Activated T-helper 1 cell treated with anti-CD3 and anti-CD28 coated beads, Interleukin-12 subunit alpha, Interleukin-12 subunit beta, Interleukin-2, Interleukin-4 antibody, amounts not matched to agents 30 ng/mL and 10 ng/mL and 1 ng/mL, durations not matched to agents 14 hours and 24 hours and 36 hours (primary cell): ENCODE measurements at places on chromosomes 1 and 21.

- no peak for DNase-seq
These were observed 25.5 kb downstream of the CDC14A start for GRCh38 chr1:100377590-100378361.

GRCh38 chr1:216793973-216794372, 70.7 kb upstream of the ESRRG start:
- DNase-seq: no peak

GRCh38 chr1:158124034-158124433, 56.7 kb upstream of the CD1D start:
- DNase-seq: no peak

DNA sequence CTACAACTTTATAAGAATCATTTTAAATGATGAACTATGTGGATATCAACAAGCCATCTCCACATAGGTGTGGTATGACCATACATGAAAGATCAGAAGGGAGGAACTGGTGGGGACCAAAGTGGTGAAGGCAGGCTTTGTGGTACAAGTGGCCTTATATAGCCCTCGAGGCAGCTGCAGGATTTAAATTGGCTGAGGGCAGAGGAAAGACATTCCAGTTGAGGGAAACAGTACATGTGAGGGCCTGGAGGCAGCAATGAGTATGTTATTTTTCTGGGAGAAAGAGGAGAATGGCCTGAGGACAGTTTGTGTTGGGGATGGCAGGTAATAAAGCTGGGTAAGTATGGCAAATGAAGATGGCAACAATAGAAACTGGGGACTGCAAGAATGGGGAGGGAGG, 17.1 kb downstream of the OSCP1 start:
- DNase-seq: no peak

DNA sequence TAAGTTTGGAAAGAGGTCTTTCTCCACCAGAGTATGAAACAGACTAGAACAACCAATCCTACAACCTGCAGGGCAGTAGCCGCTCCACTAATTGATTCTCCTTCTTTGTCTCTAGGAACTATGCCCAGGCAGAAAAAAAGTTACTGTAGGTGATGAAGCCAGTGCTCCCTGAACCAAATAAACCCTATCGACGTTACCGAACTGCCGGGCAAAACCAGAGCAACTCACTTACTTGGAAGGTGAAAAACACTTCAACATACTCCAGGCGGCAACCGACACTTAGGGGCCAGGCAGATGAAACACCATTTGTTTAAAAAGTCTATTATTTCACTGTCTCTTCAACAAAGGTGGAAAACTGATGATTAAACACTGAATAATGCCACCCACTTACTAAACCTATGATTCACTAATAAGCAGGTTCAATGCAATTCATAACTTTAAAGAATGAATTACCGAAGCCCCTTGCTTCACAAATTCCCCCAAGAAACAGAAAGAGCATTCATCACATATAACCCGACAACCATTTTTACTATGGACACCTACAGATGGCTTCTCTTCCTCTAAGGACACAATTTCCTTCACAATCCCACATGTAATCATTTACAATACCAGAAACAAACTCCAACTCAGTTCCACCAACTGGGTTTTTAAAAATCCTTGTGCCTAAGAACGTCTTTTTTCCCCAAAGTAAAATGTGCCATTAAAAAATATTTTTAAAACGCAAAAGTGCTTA, 1.6 kb downstream of the NRIP1 start:
- DNase-seq: no peak

DNA sequence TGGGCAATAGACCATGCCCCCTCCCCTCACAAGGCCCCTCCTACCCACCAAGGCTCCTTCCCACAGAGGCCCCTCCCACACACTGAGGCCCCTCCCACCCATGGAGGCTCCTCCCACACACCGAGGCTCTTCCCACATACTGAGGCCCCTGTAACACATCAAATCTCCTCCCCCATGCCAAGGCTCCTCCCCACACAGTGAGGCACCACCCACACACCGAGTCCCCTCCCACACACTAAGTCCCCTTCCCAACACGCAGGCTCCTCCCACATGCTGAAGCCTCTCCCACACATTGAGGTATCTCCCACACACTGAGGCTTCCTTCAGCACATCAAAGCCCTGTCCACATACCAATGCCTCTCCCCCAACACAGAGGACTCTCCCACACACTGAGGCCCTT, 391.8 kb downstream of the CAMTA1 start:
- no peak for DNase-seq

GRCh38 chr1:98049370-98050135, 128.7 kb upstream of the DPYD start:
- DNase-seq: no peak

DNA sequence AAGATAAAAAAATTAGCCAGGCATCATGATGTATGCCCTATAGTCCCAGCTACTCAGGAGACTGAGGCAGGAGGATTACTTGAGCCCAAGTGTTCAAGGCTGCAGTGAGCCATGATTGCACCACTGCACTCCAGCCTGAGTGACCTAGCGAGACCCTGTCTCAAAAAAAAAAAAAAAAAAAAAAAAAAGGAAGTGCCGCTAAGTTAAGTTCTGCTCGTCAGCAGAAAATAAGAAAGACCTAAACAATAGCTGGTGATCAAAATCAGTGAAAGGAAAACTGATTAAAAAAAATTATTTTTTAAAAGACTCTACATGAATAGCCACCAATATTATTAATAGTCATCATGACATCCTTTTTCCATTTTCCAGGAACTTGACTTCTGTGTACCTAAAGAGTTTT, 44.2 kb upstream of the MTR start:
- no peak for DNase-seq

DNA sequence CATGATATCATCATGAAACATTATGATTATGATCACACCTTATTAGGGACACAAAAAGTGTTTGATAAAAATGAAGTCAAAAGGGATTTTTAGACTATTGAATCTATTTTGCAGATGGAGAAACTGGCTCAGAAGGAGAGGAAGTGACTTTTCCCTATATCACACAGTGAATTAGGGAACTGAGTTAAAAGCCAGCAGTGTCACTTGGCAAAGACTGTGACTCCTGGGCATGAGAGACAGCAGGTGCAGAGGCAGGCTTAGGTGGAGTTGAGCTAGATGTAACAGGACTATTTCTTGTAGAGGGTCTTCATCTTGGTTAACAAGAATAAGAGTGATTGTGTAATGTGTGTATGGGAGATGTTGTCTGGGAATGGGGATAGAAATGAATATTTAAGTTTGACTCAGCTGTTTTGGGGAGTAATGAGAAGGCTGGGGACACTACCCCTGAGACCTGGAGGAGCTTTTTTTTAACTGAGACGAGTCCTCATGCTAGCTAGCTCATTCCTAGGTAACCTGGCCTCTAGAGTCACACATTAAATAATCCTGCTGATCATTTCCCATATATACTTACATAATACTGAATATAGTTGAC, 1.0 kb upstream of the CD84 start:
- no peak for DNase-seq

GRCh38 chr1:18256282-18257235, 149.0 kb downstream of the IGSF21 start:
- peak; percentile 2 for DNase-seq

DNA sequence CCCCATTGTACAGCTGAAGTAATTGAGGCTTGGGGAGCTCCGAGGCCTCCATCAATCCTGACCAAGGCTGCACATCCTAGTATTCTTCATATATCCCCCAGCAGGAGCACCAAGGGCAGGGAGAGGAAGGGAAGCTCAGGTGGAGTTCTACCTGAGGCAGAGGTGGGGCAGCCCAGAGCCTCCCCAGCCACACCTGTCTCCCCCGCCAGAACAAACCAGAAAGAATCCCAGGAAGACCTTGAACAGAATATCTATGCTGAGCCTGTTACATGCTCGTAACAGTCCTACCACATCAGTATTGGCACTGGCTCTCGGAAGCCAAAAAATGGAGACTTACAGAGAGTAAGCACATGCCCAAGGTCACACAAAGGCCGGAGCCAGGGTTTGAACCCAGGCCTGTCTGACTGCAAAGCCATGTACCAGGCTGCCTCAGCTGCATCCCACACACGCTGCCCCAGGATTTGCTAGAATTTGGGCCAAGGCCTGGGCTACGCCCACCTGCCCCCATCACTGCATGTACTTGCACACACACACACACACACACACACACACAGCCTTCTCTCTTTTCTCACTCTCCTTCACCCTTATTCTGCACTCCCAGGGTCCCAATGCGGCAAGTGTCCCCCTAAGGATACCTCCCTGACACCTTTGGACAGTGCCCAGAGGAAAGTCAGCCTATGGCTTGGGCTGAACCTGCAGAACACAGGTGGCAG, 4.5 kb downstream of the E2F2 start:
- DNase-seq: no peak

DNA sequence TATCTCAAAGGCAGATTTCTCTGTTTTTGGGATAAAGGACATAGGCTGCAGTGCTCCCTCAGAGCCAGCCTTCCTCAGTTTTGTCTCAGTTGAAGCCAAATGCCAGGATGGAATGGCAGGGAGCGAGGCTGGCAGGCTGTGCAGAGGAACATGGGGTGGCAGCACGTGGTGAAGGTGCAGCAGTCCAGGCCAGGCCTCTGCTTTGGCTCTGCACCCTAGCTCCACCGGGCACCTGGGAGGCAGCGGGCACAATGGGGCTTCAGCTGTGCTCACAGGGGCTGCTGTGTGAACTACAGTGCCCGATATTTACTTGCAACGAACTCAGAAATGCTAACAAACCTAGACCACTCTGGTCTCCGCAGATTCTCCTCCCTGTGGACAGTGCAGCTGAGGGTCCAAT, 319.6 kb downstream of the ZNF326 start:
- no peak for DNase-seq

GRCh38 chr1:248816042-248816851, 9.5 kb downstream of the SH3BP5L start:
- no peak for DNase-seq

DNA sequence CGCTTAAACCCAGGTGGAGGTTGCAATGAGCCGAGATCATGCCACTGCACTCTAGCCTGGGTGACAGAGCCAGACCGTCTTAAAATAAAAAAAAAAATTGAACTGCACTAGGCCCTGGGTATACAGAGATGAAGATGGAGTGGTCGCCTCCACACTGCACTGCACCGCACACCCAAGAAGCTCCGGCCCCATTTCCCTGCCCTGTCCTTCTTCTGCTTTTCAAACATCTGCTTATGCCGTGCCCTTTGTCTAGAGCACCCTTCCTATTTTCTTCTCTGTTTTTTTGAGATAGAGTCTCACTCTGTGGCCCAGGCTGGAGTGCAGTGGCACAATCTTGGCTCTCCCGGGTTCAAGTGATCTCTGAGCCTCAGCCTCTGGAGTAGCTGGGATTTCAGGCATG, 17.4 kb downstream of the IQGAP3 start:
- DNase-seq: no peak

- no peak for DNase-seq
These were observed 85.9 kb downstream of the PGM1 start for GRCh38 chr1:63679076-63679475.

DNA sequence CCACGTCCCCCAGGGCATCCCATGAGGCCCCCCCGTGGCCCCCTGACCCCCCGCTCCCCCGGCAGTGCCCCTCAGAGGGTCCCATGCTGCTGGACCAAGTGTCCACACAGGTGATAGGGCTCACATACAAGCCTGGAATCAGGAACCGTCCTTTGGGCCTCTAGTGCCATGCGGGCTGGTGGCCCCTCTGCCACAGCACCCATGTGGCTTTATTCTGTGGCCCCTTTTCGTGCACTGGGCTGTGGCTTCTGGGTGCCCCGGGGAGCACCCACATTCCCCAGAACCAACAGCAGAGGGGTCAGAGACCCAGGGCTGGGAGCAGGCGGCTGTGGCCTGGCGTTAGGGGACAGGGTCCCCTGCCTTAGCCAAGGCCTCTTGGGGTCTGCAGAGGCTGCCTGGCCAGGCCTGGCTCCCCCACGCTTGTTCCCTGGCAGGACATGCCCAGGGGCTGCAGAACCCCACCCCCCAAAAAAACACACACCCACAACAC, 31.7 kb downstream of the SLC19A1 start:
- DNase-seq: no peak

DNA sequence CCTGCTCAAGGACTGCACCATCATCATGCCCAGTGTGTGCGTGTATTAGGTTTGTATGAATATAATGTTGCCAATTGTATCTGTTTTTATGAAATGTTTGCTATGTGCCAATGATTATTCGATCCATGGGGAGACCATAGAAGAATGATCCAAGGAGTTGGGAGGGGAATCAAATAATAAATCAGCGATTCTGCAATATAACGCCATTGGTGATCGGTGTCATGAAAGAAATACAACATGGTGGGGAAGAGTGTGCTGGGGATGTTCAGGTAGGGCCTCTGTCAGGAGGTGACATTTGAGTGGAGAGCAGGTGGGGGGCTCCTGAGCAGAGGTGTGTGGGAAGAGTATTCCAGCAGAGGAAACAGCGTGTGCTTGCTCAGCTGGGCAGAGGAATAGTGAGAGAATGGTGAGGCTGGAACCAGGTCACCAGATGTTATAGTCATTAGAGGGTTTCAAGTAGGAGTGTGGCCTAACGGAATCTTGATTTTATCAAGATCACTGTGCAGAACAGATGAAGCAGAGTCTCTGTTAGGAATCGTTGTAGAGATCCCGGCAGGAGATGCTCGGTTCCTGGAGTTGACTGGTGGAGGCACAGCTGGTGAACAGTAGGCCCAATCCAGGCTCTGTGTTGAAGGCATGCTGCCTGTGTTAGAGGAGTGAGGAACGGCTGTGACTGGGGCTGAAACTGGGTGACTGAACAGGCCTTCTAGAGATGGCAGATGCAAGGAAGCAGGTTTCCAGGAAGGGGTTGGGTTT, 2.9 kb upstream of the ZNF496 start:
- no peak for DNase-seq

GRCh38 chr1:205569411-205570172, 62.2 kb downstream of the ELK4 start:
- DNase-seq: no peak

- no peak for DNase-seq
These were observed 34.1 kb downstream of the PDPN start for GRCh38 chr1:13617773-13618172.

DNA sequence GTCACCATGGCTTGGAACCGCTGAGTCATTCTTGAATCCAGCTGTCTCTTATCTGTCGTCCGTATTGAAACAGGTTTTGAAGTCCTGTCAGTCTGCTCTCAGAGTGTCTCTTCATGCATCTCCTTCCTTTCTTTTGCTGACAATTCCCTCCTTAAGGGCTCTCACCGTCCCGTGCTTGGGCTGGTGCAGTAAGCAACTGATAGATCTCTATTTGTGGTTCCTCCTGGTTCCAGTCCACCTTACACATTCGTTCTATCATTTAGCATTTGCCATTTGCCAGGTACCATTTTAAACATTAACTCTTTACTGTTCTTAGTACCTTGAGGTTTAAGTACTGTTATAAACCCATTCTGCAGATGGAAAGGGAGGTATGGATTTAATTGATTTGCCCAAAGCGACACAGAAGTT, 88.9 kb downstream of the DYRK1A start:
- DNase-seq: no peak

DNA sequence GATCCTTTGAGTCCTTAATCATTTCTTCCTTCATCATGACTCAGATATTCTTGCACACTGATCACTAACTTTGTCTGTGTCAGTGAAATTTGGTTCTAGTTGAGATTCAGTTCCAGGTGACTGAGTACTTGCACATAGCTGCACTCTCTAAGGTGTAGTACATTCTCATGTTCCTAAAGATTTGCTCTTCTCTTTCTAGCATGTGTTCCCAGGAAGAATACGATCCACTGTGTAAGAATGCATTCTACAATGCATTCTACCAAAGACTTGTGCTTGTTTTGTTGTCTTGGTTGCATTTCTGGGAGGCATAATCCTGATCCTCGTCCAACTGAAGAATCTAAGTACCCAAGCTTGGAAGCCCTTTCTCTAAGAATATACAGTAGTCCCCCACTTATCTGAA, 104.3 kb upstream of the CDC42BPA start:
- no peak for DNase-seq
